ENCODE measurements at places on chromosomes 16 and 17. TPM values are rescaled to one million over a fixed set of nuclear protein-coding genes. Genes with fewer than 3 reads are reported as not detected.

The ZC3H7A gene
- total RNA-seq = 51.5 TPM

The STX1B gene
- 7.7 TPM for total RNA-seq

The CRHR1 gene
- total RNA-seq = not detected

The PTGES3L gene
- total RNA-seq = 1.4 TPM

The CPPED1 gene
- 59.3 TPM for total RNA-seq

The MLKL gene
- total RNA-seq = 11.0 TPM

The MTSS2 gene
- 77.2 TPM for total RNA-seq

The EVPL gene
- not detected for total RNA-seq

DNA sequence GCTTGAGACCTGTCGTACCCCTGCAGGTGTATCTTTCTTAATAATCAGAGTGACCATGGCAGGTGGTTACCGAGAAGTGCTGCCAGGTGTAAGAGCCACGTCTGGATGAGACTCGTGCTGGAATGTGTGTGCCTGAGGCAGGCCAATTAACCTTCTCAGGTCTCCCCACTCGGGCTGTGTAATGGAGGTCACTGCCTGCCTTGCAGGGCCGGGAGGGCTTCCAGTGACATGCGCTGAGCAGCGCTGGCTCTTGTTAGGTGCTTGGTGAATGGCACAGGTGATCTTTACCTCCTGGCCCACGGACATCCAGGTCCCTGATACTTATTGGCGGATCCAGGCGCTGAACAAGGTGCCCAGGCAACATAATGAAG is 4.6 kb upstream of the GSE1 start:
- no peak for DNase-seq
- no peak overlapping the region for H3K27ac ChIP-seq

GRCh38 chr17:72840019-72840418 is 252.5 kb downstream of the SLC39A11 start:
- H3K4me1 ChIP-seq = peaks cover 7% of the 10 kb centered on the region
- H3K27ac ChIP-seq = no peak overlapping the region
- H3K4me3 ChIP-seq = no peak overlapping the region
- peaks cover 22% of the 10 kb centered on the region for H3K36me3 ChIP-seq
- peaks cover 2% of the 10 kb centered on the region for H3K27me3 ChIP-seq

DNA sequence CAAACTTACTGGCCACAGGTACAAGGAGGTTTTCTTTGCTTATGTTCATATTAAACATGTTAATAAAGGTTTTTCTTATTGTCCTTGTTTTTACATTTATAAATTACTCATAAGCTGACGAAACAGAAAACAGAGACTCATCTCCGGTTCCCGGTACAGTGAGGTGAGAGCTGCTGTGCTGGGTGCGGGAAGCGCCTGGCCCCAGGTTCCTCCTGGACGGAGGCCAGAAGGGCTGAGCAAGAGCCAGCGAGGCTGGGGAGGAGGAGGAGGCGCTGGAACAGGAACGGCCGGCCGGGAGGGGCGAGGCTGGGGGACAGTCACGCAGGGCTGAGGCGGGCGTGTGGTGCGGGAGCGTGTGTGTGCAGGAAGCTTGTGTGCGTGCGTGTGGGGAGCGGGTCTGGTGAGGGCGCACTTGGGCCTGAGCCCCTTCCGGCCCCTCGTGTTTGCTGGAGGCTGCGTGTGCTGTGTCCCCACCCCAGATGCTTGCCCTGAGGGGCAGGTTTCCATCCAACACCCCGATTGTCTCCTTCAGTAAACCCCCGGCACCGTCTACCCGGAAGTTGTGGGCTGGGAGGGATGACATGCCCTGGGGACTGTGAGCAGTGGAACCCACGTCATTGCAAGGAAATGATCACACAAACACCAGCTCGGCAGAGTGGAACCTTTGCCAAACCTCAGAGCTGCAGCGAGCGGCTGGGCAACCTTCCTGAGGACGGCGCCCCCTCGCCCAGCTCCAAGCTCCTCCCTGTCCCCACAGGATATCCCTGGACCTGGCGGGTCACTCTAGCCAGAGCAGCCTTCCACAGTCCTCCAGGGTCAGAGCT is 19.5 kb downstream of the CD7 start:
- H3K27me3 ChIP-seq = peaks cover 3% of the 10 kb centered on the region
- peak; percentile 89 for DNase-seq
- H3K4me3 ChIP-seq = peak overlapping the region; percentile 90
- H3K36me3 ChIP-seq = no peaks in the 10 kb centered on the region

GRCh38 chr17:39485555-39485954 is 24.3 kb downstream of the CDK12 start:
- peaks cover 32% of the 10 kb centered on the region for H3K4me1 ChIP-seq
- H3K4me3 ChIP-seq = no peak overlapping the region
- peaks cover 8% of the 10 kb centered on the region for H3K36me3 ChIP-seq
- peak overlapping the region; percentile 96 for H3K27ac ChIP-seq
- no peaks in the 10 kb centered on the region for H3K27me3 ChIP-seq
- DNase-seq = peak; percentile 96

- H3K27ac ChIP-seq = no peak overlapping the region
- H3K4me1 ChIP-seq = no peaks in the 10 kb centered on the region
- no peak for DNase-seq
Measured at GRCh38 chr17:75481194-75482068, 25.0 kb downstream of the TMEM94 start.

- H3K4me1 ChIP-seq = peaks cover 22% of the 10 kb centered on the region
- H3K27ac ChIP-seq = no peak overlapping the region
- DNase-seq = no peak
Measured at GRCh38 chr16:68273896-68274295, 9.6 kb downstream of the SLC7A6 start.

GRCh38 chr17:15738066-15738465 is 6.0 kb downstream of the TBC1D26 start:
- DNase-seq = no peak
- H3K4me1 ChIP-seq = no peaks in the 10 kb centered on the region
- no peak overlapping the region for H3K4me3 ChIP-seq
- H3K27me3 ChIP-seq = peaks cover 4% of the 10 kb centered on the region

- H3K27me3 ChIP-seq = peaks cover 37% of the 10 kb centered on the region
- peaks cover 22% of the 10 kb centered on the region for H3K4me1 ChIP-seq
- H3K4me3 ChIP-seq = peak overlapping the region; percentile 20
- H3K27ac ChIP-seq = no peak overlapping the region
Measured at GRCh38 chr17:30922235-30923030, 688 bp downstream of the ADAP2 start.

DNA sequence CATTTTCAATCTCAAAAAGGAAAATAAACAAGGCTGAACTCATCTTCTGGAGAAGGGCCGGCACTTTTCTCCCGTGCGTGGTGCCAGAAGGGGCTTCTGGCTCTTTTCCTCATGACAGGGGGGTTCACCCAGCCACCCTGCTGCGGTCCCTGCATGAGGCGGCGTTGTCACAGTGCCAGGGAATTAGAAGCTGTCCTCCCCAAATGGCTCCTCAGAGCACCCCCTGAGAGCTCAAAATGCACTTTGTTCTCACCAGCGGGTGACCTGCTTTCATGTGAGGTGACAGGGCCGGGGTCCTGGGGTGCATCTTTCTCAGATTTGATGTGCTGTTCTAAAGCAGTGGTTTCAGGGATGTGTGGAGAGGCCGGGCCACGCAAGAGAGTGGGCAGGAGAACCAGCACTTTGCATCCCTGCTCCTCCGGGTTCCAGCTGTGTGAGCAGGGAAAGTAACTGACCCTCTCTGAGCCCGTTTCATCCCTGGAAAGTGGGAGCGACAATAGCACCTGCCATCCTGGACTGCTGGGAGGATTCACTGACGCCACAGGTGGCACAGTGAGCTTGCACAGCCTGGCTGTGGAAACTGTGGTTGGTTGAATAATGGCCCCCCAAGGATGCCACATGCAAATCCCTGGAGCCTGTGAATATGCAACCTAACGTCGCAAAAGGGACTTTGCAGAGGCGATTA is 94.0 kb downstream of the FOXL1 start:
- no peak overlapping the region for H3K4me3 ChIP-seq
- H3K27me3 ChIP-seq = no peaks in the 10 kb centered on the region
- peaks cover 49% of the 10 kb centered on the region for H3K4me1 ChIP-seq
- H3K36me3 ChIP-seq = peaks cover 5% of the 10 kb centered on the region
- H3K27ac ChIP-seq = no peak overlapping the region

DNA sequence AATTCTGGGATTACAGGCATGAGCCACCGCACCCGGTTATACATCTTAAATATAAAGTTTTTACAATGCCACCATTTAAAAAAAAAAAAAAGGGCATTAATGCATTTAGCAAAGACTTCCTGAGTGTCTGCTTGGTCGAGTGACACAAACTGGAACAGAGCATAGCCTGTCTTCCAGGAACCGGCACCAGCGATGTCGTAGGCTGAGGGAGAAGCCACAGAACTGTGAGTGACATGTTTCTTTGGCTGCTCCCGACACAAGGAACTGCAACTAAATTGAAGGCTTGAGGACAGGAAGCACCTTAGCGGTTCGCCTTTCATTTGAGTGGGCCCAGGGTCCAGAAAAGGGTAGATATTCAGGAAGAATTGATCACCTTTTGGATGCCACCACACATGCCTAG is 717.8 kb downstream of the MAF start:
- H3K27me3 ChIP-seq = no peaks in the 10 kb centered on the region
- DNase-seq = no peak
- no peaks in the 10 kb centered on the region for H3K4me1 ChIP-seq
- no peaks in the 10 kb centered on the region for H3K36me3 ChIP-seq
- H3K4me3 ChIP-seq = no peak overlapping the region

- H3K4me1 ChIP-seq = peaks cover 50% of the 10 kb centered on the region
- H3K27me3 ChIP-seq = no peaks in the 10 kb centered on the region
- H3K4me3 ChIP-seq = peak overlapping the region; percentile 21
Measured at GRCh38 chr16:86398622-86399021, 111.7 kb upstream of the FOXF1 start.

DNA sequence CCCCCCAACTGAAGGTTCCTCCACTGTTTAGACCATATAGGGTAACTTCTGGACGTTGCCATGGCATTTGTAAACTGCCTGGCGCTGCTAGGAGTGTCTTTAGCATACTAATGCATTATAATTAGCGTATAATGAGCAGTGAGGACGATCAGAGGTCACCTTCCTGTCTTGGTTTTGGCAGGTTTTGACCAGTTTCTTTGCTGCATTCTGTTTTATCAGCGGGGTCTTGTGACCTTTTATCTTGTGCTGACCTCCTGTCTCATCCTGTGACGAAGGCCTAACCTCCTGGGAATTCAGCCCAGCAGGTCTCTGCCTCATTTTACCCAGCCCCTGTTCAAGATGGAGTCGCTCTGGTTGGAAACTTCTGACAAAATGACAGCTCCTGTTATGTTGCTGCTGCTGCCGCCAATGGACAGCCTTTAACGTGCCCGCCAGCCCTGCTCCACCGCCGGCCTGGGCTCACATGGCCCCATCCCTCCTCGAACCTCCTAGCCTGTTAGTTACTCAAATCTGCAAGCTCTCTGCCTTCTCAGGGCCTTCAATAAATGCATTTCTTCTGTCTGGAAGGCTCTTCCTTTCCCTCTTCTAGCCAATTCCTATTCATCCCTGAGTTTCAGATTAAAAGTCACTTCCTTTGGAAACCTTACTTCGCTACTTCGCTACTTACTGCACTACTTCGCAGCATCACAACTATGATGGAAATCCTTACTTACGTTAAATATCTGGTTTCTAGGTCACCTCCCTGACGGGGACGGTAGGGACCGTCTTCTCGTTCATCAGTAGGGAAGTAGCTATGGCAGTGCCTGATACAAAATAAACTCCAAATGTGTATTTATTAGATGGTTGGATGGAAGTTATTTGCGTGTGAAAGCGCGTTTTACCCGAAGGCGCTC is 640 bp upstream of the NAGLU start:
- H3K4me3 ChIP-seq = peak overlapping the region; percentile 80
- DNase-seq = no peak
- peaks cover 11% of the 10 kb centered on the region for H3K36me3 ChIP-seq
- H3K27me3 ChIP-seq = no peaks in the 10 kb centered on the region

DNA sequence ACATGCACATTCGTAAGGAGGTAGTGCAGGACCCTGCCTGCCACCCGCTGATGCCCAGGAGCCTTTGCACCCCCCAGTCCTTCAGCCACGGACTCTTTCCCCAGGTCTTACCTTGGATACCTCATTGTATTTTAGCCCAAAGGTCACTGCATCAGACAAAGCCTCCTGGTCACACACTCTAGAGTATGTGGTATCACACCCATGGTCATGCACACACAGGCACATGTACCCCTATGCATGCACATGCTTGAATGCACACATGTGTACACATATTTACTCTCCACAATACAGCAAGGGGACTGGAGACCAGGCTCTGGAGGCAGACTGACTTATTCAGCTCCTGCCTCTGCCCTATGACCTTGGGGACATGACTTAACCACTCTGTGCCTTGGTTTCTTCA is 357.5 kb downstream of the C16orf95 start:
- no peak for DNase-seq
- H3K27ac ChIP-seq = no peak overlapping the region
- H3K4me1 ChIP-seq = peaks cover 19% of the 10 kb centered on the region
- H3K27me3 ChIP-seq = peaks cover 50% of the 10 kb centered on the region
- no peak overlapping the region for H3K4me3 ChIP-seq

- peak overlapping the region; percentile 37 for H3K27ac ChIP-seq
- H3K4me1 ChIP-seq = peaks cover 26% of the 10 kb centered on the region
- peaks cover 49% of the 10 kb centered on the region for H3K36me3 ChIP-seq
- H3K4me3 ChIP-seq = no peak overlapping the region
- no peak for DNase-seq
- H3K27me3 ChIP-seq = 0 out of 2 replicates have a peak, but pooled peaks cover 2% of the 10 kb centered on the region
Measured at GRCh38 chr17:73208139-73208827, 15.4 kb downstream of the COG1 start.
